Brain (organoid and tissue), 16 donors: ENCODE measurements at places on chromosomes 16 and 17.

DNA sequence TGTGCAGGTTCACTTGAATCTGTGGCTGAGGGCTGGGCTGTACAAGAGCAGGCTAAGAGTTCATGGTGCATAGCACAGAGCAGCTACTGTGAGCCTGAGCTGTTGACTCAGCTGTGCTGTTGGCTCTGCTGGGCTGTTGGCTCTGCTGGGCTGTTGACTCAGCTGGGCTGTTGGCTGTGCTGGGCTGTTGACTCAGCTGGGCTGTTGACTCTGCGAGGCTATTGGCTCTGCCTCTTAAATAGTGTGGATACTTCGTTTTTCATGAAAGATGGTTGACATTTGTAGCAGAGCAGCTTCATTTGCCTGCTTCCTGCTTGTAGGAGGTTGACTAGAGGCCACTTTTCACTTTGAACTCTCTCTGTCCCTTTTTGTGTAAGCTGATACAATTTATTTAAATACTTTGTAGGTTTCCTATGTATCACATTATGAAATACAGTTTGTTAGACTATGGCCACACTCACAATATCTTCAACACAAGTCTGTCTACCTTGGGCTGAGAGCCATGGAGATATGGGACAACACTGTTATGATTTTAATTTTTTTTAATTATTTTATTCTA, 40.3 kb upstream of the CCNF start:
- DNase-seq, result no peak

GRCh38 chr17:69466451-69466850, 52.0 kb downstream of the MAP2K6 start:
- no peak for DNase-seq

GRCh38 chr16:56862776-56863175, 2.2 kb upstream of the SLC12A3 start:
- no peak for DNase-seq

- no peak for DNase-seq
These were observed 89.6 kb downstream of the CDH13 start for GRCh38 chr16:82716361-82716855.

DNA sequence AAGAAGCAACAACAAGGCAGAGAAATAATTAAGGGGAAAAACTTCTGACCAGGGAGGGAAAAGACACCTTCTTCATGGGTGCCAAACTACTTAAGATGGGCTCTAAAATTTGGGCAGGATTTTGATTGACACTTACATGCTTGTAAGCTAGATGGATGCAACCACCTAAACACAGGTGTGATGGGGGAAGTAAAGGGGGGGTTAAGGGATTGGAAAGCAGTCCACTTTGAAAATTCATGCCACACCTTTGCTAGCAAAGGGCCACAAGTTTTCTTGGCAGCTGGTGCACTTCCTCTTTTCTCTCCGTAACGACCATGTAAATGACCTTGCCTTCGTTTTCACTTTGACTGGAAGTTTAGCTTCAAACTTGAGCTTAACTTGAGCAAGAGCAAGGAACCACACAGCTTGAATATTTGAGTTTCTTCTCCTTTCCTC, 14.3 kb upstream of the PRKAR1A start:
- no peak for DNase-seq
